Activated naive CD4-positive, alpha-beta T cell treated with anti-CD3 and anti-CD28 coated beads for 36 hours (primary cell): ENCODE measurements at places on chromosomes 5 and 9. TPM values are rescaled to one million over a fixed set of nuclear protein-coding genes. Genes with fewer than 3 reads are reported as not detected.

The SLC46A2 gene
- not detected for total RNA-seq

DNA sequence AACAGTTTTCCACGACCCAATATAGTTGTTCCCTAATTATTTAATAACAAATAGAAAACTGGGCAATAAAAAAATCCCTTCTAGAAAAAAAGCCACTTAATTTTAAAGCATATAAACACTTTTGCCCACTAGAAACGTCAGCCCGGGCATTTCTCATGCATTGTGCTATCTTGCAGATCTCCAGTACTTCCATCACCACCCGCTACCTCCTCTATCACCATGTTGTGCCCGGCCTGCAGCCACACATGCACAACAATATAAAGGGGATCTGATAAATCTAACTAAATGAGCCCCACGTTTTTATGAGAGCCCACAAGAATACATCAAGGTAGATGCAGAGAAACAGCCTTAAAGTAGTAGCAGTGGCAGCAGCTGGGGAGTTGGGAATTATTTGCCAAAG is 272.7 kb downstream of the MLLT3 start:
- no peak for DNase-seq

The NEUROG1 gene
- total RNA-seq, result not detected

DNA sequence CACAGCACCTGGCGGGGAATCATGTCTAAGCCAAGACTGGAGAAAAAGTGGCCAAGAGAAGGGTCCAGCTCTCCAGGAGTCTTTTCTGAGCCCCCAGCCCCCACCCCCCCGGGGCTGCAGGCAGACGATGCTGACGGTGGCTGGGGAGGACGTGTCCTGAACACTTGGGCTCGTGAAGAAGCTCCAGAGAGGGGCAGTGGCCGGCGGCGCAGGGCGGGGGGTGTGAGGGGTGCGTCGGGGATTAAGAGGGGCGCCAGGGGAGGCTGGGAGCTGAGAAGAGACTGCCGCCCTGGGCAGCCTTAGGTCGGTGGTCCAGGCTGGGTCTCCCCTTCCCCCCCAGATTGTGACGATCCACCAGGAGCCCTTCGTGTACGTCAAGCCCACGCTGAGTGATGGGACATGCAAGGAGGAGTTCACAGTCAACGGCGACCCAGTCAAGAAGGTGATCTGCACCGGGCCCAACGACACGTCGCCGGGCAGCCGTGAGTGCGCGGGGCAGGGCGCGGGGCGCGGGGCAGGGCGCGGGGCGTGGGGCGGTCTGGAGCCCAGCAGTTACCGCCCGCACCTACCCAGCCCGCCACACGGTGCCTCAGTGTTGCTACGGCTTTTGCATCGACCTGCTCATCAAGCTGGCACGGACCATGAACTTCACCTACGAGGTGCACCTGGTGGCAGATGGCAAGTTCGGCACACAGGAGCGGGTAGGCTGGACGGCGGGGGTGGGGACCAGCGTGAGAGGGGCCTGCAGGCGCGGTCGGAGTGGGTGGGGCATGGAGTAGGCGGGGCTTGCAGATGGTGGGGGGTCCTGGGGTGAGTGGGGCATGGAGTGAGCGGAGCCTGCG is 8.9 kb downstream of the LRRC26 start:
- DNase-seq, result no peak

GRCh38 chr9:108153416-108153815 is 663.8 kb upstream of the KLF4 start:
- no peak for DNase-seq

The P4HA2 gene
- total RNA-seq, result 0.47 TPM

- DNase-seq, result no peak
Observed at GRCh38 chr5:116571568-116572349, 2.9 kb downstream of the SEMA6A start.

The FSTL4 gene
- 0.30 TPM for total RNA-seq

The TEK gene
- not detected for total RNA-seq

GRCh38 chr5:135127439-135128240 is 93.6 kb upstream of the PITX1 start:
- DNase-seq, result no peak

DNA sequence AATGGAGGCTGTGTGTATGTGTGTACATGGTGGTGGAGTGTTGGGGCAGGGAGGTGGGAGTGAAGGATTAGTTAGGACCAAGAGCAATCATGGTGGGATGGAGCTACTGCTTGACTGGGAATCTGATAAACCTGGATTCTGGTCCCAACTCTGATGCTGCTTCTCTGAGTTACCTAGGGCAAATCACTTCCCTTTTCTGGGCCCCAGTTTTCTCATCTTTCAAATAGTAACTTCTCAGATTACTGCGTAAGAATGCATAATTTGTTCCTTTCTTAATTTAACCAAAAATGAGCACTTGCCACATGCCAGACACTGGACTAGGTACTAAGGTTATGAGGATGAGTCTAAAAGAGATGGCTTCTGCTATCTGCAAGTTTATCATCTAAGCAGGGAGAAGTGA is 20.8 kb upstream of the ANXA6 start:
- DNase-seq, result no peak

- DNase-seq, result peak; percentile 59
Observed at GRCh38 chr5:79702606-79703380, 13.2 kb downstream of the CMYA5 start.

GRCh38 chr9:89428901-89429890 is 68.7 kb downstream of the SEMA4D start:
- peak; percentile 79 for DNase-seq

DNA sequence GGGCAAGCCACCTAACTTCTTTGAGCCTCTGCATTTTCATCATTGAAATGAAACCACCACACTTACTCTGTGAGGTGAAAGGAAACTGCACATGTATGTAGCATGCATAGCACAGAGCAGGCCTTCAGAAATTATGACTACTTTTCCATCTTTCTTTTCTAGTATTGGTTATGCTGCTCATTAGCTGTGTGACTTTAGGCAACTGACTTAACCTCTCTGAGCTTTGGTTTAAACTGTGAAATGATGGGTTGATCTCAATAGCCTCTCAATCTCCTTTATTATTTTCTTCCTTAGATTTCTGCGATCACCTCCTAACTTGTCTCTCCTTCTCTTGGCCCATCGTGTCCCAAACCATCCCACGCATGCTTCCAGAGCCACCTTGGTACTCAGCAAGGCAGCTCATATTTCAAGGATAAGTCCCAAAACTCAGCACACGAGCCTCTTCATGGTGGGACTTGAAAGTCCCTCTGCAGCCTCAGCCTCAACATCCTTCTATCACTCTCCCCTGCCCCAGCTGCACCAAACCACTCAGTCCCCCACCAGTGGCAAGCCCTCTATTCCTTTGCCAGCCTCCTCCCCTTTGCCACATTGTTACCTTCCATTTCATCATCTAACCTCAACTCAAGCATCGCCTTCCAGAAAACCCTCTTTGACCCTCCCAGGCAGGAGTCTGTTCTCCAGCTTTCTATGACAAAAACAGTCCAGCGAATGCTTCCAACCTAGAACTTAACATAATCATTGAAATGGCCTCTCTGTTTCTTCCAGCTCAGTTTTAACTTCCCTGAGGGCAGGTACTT is 60.3 kb upstream of the DNAH5 start:
- no peak for DNase-seq

DNA sequence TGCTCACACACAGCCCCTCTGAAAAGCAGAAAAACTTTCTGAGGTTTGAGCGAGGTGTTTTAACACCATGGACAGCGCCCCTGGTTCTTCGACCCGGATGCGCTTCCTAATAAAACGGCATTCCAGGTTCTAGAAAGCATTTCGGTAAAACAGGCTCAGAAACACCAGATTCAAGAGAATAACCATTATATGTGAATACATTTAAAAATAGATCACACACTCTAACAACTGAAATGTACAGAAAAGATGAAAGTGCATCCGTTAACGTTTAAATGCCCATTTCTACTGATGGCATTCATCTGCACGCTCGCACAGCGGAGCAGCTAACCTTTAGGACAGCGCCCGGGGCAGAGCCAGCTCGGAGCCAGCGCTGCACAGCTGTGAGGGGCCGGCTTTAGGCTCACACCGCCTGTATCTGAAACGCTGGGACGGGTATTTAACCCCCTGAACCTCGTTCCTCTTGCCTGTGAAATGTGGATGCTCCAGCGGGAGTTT is 26.3 kb upstream of the TENT4A start:
- no peak for DNase-seq

- DNase-seq, result no peak
Observed at GRCh38 chr5:17219006-17219422, 1.6 kb downstream of the BASP1 start.

The SLC9A3 gene
- 1.6 TPM for total RNA-seq

DNA sequence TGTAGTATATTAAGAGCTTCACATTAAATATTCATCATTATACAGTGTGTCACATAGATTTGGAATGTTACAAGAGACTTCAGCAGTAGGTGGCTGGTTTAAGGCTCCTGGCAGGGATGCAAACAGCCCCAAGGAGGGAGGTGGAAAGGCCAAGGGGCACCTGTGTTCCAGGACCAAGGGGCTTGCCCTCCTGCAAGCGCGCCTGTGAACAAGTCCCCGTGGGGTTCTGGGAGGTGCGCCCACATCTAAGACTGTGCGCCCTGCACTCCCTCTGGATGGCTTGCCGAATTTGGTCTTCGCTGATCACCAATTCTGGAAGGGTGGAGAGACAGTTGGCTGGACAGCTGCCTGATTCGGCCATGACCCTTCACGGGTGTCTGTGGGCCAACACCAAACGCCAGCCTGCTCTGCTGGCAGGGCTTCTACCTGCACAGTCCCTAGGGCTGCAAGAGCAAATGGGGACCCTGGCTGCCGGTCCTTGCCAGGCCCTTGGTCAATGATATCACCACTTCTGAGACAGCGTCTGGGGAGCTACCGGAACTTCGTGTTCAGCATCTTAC is 12.1 kb upstream of the SLC25A51 start:
- no peak for DNase-seq

DNA sequence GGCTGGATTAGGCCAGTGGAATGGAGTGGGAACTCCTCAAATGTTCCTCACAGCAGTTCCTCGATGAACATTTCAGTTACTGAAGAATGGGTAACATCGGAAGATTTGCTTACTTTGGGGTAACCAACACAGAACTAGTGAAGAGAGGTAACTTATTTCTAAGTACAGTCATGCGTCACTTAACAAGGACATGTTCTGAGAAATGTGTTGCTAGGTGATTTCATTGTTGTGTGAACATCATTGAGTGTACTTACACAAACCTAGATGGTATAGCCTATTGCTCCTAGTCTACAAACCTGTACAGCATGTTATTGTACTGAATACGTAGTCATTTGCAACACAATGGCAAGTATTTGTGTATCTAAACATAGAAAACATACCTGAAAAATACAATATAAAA is 228.3 kb downstream of the MAST4 start:
- no peak for DNase-seq

The CTNND2 gene
- not detected for total RNA-seq

GRCh38 chr9:5976674-5977397 is 38.6 kb downstream of the RANBP6 start:
- DNase-seq, result no peak

The TMEM171 gene
- total RNA-seq, result not detected
